ENCODE measurements at places on chromosomes 6 and 20.
A peak's percentile ranks its signal among the peaks of the same experiment; 100 is the strongest.

- DNase-seq, result no peak
Measured at GRCh38 chr6:111731456-111732195, 125.9 kb upstream of the TRAF3IP2 start.

DNA sequence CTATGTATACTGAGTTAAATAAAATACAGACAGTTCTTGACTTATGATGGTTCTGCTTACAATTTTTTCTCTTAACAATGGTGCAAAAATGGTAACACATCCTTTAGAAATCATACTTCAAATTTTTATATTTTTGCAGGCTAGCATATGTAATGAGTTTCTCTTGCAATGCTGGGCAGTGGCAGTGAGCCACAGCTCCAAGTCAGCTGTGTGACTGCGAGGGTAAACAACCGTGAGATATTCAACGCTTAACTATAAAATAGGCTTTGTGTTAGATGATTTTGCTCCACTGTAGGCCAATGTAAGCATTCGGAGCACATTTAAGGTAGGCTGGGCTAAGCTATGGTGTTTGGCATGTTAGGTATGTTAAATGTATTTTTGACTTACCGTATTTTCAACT is 136.1 kb downstream of the PLCB4 start:
- no peak for DNase-seq

DNA sequence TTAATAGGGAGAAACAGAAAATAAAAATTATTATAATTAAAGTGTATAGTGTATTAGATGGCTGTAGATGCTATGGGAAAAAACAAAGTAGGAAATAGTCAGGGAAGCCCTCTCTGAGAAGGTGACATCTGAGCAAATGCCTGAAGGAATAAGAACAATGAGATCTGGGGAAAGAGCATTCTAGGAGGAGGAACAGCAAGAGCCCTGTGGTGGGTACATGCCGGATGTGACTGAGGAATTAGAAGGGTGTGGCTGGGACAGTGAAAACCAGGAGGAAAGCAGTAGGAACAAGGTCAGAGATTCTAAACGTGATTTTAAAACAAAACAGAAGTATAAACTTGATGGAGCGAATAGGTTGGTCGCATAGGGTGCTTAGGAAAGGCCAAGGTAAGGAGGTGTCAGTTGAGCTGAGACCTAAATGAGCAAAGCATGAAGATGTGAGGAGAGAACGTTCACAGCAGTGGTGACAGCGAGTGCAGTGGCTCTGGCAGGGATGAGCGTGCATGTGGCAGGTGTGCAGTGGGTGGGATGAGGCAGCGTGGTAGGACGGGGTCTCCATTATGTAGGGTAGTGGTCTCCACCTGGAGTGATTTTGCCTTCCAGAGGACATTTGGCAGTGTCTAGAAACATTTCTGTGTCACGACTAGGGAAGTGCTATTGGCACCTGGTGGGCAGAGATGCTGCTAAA is 97.1 kb upstream of the MRPS10 start:
- DNase-seq, result no peak

DNA sequence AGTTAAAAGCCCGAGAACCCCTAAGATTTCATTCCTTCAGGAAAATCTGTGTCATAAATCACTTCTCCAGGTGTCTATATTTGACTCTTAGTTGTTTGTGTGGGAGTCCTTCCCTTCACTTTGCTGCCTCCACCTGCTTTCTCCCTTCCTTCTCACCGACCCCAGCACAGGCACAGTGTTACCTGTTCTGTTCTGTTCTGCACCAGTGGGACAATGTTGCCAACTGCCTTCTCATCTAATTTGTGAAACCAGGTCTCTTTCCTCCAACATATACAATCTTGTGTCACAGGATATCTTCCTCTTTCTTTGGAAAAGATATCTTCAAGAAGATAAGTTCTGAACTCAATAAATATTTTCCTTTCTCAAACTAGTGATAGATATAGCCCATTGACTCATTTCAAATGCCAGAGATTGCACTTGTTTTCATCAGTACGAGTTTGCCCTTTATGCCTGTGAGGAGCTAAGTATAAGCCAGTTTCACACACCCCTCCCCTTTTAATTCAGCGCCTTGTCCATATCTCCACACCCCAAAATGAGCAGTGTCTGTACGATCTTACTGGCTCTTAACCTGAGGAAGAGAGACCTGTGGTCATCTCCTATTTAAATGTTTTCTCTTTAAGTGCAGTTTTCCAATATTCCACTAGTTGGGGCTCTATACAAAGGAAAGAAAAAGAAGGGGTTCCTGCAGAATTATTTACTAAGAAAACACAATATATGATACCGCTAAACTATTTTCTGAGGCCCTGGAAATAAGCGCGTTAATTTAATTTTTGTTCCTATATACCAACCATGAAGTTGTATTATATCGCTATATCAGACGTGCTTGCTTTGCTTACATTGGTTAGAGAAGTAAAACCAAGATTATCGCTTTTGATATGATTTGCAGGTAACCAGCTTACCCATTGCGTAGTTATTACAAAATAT is 81.6 kb upstream of the PREP start:
- peak; percentile 22 for DNase-seq

GRCh38 chr6:25329982-25330381 is 50.8 kb downstream of the CARMIL1 start:
- DNase-seq, result no peak

- no peak for DNase-seq
Measured at GRCh38 chr20:1927217-1927616, 32.0 kb downstream of the SIRPA start.

DNA sequence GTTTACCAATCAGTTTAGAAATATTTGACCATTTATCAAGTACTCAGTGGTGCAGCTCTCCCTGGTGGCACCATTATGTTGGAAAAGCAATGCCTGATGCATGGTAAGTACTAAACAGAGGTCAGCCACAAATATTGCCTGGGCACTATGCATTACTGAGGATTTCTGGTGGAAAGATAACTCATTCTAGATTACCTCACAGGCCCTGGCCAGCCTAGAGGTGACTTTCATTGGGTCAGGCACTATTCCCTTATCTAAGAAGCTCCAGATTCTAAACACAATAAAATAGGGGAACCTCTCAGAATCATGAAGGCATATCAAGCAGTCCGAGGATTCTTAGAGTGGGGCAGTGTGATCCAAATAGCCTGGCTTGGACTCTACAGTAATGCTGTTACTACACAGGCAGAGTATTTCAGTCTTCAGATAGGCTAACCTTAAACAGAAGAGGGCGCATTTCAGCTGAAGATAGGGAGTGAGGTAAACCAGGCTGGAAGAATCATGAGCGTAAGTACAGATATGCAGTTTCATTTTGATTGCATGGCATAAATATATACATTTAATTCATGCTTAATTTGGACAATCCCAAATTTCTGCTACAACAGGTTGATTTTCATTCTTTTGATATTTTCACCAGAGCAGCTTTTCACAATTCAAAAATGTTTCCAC is 12.1 kb downstream of the LGSN start:
- DNase-seq, result peak; percentile 36

GRCh38 chr20:64049060-64049877 is at the start of gene SOX18:
SOX18 (minus strand) TSS chr20:64049639; CDS start chr20:64049516, 123 bp downstream.
- no peak for DNase-seq

DNA sequence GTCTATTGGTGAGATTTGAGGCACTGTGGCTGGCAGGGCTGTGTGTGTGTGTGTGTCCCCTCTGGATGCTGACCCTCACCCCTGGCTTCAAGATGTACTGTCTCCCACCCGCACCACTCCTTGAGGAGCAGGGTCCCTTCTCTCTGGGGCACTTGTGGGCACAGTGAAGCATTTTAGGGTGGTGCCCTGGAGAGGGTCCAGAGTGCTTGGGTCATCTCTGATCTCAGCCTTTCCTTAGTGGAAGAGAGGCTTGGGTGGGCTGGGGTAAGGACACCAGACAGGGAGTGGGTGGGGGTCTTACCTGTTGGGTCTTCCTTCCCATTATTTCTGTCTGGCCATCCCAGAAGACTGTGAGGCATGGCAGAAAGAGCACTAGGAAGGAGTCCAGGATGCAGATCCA is 66.1 kb downstream of the EFCAB8 start:
- DNase-seq, result no peak

DNA sequence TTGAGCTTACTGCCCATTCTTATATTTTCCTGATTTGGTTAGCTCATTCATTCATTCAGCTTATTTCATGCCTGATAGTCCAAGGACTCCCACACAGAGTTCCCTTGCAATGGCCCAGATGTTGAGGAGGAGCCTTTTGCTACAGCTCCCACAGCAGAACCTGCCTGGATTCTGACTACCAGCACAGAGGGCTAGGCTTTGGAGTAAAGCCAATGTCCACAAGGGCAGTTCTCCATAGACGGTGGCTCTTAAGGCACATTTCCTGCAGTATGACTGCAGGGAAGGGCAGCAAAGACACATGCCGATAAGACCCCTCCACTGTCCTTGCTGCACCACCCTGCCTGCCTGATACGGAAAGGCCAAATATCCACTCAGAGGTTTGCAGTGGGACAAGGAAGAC is 112.3 kb upstream of the SYNDIG1 start:
- DNase-seq, result no peak

DNA sequence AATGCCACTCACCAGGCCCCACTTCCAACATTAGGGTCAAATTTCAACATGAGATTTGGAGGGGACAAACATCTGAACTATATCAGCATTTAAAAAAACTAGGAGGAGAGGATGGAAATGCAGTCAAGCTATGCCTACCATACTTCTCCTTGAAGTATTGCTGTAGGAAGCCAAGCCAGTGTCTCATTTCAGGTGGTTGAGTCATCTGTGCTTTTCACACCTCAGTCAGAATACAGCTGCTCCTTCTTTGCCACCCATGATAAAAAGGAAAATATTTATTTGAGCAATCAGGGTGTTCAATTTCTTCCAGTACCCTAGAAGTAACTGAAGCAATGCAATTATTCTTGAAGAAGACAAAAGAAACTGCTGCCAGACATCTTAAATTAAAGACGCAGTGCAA is 47.0 kb upstream of the EEF1E1 start:
- no peak for DNase-seq

- DNase-seq, result no peak
Measured at GRCh38 chr6:166284640-166285039, 23.6 kb downstream of the PRR18 start.

- peak; percentile 32 for DNase-seq
Measured at GRCh38 chr6:116087437-116088027, 13.1 kb upstream of the NT5DC1 start.

GRCh38 chr6:4902363-4902762 is 101.5 kb downstream of the RPP40 start:
- DNase-seq, result no peak

DNA sequence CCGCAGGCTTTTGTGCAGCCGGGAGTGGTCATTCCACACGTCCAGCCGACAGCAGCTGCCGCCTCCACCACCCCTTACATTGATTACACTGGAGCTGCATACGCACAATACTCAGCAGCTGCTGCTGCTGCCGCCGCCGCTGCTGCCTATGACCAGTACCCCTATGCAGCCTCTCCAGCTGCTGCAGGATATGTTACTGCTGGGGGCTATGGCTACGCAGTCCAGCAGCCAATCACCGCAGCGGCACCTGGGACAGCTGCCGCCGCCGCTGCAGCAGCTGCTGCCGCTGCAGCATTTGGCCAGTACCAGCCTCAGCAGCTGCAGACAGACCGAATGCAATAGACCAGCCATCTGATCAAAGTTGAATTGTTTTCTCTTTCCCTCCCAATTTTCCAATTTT is 10.6 kb downstream of the RBM24 start:
- DNase-seq, result no peak

GRCh38 chr6:128598571-128598970 is 78.2 kb upstream of the PTPRK start:
- no peak for DNase-seq

DNA sequence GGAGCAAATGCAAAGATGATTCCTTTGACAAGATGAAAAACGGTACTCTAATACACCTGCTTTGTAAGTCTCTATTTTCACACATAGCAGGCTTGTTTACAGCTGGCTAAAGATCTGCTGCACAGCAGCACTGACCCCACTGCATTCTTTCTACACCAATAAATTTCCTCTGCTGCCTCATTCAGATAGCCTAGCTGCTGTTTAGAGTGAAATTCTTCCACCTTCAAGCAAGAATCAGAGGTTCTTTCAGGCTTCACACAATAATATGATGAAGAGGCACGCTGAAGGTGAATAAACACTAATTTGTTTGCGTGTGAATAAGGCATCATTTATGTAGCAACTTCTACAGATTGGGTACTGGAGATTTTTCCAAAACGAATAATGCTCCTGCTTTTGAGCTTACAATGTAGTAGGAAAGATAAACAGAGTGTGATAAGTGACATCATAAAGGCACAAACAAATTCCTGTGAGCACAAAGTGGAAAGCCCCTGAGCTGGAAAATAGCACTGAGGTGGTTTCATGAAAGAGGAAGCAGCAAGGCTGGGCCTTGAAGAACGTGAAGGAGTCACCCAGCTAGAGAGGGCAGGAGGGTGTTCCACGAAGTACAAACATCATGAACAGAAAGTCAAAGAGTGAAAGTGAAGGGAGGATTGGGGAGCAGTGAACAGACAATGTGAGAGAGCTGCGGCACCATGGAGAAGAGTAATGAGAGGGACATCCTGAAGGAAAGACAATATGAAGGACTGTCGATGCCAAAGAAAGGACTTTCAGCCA is 543.4 kb downstream of the CD83 start:
- DNase-seq, result peak; percentile 29

- no peak for DNase-seq
Measured at GRCh38 chr20:23046431-23046830, 3.0 kb downstream of the THBD start.

- no peak for DNase-seq
Measured at GRCh38 chr6:78700991-78701390, 166.4 kb upstream of the IRAK1BP1 start.

DNA sequence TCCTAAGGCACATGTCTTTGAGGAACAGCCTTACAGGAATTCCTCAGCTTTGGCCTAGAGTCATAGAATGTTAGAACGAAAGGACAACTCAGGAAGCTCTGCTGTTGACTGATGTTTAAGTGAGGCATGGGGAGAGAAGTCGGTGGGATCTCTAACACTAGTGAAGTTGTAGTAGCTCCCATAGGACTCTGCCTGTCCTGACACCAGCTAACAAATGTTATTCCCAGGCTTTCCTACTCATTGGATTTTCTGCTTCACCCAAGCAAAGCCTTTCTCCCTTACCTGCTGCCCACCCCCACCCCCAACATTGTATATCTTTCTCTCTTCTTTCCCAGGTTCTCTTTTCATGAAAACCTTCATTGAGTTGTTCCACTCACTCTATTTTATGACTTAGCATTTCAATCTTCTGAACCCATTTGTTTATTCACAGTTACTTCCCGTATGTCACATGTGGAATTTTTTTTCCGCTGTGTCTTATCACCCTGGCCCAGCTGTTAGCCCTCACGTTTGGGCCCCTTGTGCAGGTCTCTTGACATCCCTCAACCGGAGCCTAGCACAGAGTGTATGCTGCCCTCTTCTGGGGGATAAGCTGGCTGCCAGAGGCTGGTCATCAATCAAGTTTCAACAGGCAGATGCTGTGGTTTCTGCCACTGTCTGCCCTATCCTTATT is 39.2 kb upstream of the RNF8 start:
- DNase-seq, result peak; percentile 62

- no peak for DNase-seq
Measured at GRCh38 chr6:116562614-116563013, 8.7 kb upstream of the RWDD1 start.

GRCh38 chr20:4113615-4114603 is 98.6 kb upstream of the RNF24 start:
- no peak for DNase-seq

GRCh38 chr6:106546691-106547414 is 82.4 kb downstream of the RTN4IP1 start:
- no peak for DNase-seq
